ENCODE measurements at places on chromosomes 12 and 14.
A peak's percentile ranks its signal among the peaks of the same experiment; 100 is the strongest.

DNA sequence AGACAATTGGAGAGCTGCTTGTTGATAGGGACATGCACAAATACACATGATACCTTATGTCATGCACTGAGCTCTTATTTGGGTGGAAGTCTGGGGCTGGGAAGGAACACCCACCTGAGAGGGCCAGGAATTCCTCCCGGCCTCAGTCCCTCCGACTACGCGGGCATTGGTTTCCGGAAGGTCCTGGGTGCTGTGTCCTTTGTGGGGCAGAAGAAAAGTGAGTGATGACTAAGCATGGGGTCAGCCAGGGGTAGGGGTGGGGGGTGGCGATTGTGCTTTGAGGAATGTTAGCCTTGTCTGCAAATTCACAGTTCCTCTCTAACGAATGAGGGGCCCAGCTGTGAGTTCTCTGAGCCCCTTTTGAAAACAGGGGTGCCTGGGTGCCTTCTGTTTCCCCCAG, 798 bp downstream of the CELA1 start:
- DNase-seq, result no peak

- no peak for DNase-seq
Measured at GRCh38 chr14:96067985-96068930, 29.1 kb downstream of the C14orf132 start.

- peak; percentile 33 for DNase-seq
Measured at GRCh38 chr14:56896922-56897321, 86.6 kb upstream of the OTX2 start.

DNA sequence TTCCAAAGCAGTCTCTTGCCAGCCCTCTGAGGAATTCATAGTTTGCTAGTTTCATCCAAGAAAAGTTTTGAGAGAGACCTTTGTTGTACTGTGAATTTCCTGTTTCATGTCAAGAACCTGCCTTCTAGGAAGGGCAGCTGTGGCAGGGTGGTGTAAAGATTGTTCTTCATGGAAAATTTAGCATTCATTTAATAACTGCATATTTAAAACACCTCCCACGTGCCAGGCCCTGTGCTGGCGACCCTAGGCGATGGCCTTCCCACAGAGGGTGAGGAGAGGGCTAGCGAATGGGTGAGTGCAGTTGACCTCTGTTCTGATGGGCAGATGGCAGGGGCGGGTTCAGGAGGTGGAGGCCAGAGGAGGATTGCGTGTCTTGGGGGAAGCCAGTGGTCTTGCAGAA, 43.2 kb downstream of the MLXIP start:
- no peak for DNase-seq

DNA sequence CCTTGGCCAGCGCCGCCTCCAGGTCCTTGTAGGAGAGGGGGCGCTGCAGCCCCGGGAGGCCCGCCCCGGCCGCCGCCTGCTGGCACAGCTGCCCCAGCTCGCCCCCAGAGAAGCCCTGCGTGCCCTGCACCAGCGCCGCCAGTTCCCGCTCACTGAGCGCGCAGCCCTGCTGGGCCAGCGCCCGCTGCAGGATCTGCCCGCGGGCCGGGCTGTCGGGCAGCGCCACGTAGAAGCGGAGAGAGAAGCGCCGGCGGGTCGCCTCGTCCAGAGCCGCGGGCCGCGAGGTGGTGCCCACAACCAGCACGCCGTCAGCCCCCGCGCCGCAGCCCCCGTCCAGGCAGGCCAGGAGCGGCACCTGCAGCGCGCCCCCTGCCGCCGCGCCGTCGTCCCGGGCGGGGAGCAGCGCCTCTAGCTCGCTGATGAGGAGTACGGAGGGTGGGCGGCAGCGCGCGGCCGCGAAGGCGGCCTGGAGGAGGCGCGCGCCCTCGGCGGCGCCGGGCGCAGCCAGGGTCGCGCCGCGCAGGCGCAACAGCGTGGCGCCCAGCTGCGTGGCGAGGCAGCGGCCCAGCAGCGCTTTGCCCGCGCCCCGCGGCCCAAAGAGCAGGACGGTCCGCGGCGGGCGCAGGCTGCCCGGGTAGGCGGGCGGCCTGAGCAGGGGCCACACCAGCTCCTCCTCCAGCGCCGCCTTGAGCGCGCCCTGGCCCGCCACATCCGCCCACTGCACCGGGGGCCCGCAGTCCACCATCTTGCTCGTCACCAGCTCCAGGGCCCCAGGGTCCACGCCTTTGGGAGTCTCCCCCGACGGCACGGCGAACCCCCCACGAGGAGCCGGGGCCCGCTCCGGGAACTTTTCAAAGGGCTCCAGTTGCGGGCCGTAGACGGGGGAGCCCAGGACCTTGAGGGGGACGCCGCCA, 27.7 kb downstream of the FIGNL2 start:
- DNase-seq, result peak; percentile 90

DNA sequence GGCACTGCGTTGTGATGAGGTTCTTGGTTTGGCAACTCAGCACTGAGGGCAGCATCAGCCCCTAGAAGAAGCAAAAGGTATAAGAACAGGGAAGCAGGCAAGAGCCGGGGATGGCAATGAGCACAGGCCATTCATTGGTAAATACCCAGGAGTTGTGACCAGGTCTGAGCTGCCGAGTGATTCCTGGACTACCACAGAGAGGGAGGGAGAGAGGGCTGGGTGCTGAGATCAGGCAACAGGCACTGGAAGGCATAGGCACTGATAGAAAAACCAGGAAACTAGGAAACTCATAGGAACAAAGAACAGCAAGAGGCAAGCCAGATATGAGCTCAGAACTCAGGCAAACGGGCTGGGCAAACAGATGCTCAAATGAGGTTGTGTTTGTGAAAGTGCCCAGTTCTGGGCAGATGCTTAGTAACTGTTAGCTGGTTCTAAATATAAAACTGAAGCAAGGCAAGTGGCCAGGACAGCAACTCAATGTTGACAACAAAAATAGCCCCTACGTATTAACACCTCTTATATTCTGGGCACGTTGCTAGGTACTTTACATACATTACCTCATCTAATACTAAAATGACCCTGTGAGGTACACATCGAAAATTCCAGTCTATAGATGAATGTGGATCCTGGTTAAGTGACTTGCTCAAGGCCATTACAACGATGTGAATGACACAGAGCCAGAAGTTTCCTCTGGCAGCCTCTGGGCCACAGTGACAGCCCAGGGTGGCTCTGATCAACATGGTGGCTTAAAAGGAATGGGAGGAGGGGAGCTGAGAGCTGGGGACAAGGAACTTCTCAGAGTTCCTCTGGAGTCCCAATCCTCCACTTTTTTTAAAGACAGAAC, 121.1 kb downstream of the PRMT8 start:
- DNase-seq, result no peak

DNA sequence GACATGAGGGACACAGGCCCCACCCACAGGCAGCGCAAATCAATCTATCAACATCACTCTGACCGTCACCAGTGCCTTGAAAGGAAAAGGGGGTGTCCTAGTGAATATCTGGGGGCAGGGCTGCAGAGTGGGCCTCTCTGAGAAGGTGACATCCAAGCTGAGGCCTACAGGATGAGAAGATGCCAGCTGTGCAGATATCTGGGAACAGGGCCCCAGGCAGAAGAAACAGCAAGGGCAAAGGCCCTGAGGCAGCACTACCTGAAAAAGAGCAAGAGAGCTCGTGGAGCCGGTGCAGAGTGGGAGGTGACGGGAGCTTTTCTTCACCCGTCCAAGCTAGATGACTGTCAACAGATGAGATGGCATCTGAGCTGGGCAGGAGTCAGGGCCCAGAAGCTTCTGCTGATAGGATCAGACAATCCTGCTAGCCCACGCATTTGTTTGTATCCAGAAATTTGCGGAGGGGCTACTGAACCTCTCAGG, 12.5 kb upstream of the TMEM119 start:
- no peak for DNase-seq

GRCh38 chr12:31444736-31445135, 118.8 kb upstream of the SINHCAF start:
- DNase-seq, result no peak
